Naive thymus-derived CD4-positive, alpha-beta T cell (primary cell): ENCODE measurements at places on chromosomes 1 and 21. TPM values are rescaled to one million over a fixed set of nuclear protein-coding genes. Genes with fewer than 3 reads are reported as not detected.

Gene RNF186
- polyA plus RNA-seq: not detected

Gene RAP1GAP
- polyA plus RNA-seq: not detected

- no peak for DNase-seq
These were observed 53.3 kb downstream of the B3GALT5 start for GRCh38 chr21:39666026-39666425.

DNA sequence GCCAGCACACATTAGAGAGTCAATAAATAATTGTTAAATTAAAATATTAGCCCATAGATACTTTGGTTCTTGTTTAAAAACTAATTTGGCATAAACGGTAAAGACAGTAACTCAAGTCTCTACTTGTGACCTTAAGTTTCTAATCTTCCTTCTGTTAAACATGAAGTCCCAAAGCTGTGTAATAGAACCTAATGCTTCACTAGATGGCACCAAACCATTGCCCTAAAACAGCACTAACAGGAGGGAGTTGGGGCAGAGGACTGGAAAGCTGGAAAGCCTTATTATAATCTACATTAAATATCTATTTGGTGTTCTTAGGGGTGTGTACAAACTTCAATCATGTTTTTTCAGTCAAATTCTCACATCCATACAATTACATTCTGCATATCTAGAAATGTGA lies 176.7 kb downstream of the OLFM3 start:
- DNase-seq: no peak

Gene COL24A1
- not detected for polyA plus RNA-seq

Gene DMBX1
- polyA plus RNA-seq: not detected

- DNase-seq: no peak
These were observed 19.1 kb upstream of the MYOG start for GRCh38 chr1:203104789-203105390.

GRCh38 chr1:10616696-10617095 lies 141.9 kb downstream of the PEX14 start:
- no peak for DNase-seq

DNA sequence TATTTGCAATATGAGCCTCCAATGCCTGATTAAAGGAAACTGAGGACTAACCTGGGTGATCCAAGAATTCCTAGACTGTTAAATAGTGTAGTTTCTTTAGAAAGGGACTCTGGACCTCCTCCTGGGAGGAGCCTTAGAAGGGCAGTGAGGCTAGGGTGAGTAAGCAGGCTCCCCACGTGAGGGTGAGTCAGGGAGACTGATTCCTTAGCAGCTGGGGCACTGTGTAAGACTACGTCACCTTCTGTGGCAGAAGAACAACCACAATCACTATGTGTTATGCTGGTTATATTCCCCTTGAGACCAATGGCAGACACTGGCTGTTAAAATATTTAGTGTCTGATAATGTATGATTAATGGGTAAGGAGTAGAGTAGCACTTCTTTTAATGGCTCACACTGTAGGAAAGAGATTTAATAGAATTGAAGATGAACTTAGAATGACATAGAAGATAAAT lies 53.3 kb upstream of the SYT14 start:
- no peak for DNase-seq

DNA sequence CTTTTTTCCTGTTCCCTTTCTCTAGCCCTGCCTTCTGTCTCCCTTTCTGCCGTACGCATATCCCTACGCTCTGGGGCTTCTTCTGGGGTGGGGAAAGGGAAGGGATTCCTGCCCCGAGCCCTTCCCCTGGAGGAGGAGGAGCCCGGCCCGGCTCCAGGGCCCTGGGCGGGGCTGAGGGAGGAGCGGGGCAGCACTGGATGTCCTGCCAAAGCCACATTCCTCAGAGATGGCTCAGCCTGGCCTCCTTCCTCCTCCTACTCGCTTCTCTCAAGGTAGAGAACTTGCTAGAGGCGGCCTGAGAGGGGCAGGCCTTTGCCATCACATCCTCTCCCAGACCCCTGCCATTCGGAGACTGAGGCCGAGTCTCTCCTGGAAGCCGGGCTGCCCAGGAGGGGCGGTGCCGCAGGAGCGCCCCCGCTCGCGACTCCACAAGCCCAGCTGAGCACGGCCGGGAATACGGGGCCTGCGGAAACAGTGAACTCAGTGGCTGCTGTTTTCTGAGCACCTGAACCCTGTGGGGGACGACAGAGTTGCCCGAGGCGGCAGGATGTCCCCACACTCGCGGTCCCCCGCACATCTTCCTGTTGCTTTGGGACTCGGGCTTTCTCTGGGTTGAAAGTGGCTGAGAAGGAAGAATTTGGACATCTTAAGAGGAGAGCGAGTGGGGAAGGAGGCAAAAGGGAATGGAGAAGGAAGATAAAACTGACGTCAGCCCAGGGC lies 12.2 kb downstream of the ADAMTSL4 start:
- peak; percentile 72 for DNase-seq

Gene OR2L5
- not detected for polyA plus RNA-seq

Gene SMG5
- polyA plus RNA-seq: 38.4 TPM

GRCh38 chr1:229553621-229554130 lies 4.8 kb downstream of the ABCB10 start:
- DNase-seq: no peak

- DNase-seq: no peak
These were observed 90.8 kb downstream of the LHX9 start for GRCh38 chr1:198007687-198008607.

DNA sequence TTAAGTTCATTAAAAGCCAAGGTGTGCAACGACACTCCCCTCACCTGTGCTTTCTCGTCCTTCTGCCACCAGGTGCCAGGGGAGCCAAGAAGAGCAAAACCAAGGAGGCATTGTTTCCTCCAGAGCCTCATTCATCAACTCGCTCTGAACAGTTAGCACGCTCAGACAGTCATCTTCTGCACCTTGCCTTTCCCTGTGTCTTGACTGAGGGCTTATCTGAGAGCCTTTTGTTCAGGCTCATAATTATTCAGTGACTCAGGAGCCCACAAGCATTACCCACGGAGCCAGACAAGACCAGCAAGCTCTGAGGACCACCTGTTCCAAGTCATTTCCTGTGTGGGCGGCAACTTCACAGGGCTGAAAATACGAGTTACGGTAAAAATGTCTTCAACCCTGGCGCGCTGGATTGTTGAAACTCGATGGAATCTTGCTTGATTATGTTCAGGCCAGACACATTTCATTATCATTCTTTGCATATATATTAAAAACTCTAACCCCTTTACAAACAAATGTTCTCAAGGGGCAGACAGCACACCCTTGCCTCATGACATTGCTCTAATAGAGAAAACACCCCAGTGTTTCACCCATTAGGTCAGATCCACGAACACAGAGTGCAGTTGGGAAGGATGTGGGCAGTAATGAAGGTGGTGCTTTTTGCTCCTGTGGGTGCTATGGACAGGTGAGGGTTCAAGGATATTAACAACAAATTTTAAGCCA lies 89.7 kb upstream of the RUNX1 start:
- no peak for DNase-seq

- no peak for DNase-seq
These were observed 37.4 kb upstream of the A3GALT2 start for GRCh38 chr1:33358114-33358794.

GRCh38 chr1:219143735-219144134 lies 29.9 kb upstream of the LYPLAL1 start:
- DNase-seq: no peak

DNA sequence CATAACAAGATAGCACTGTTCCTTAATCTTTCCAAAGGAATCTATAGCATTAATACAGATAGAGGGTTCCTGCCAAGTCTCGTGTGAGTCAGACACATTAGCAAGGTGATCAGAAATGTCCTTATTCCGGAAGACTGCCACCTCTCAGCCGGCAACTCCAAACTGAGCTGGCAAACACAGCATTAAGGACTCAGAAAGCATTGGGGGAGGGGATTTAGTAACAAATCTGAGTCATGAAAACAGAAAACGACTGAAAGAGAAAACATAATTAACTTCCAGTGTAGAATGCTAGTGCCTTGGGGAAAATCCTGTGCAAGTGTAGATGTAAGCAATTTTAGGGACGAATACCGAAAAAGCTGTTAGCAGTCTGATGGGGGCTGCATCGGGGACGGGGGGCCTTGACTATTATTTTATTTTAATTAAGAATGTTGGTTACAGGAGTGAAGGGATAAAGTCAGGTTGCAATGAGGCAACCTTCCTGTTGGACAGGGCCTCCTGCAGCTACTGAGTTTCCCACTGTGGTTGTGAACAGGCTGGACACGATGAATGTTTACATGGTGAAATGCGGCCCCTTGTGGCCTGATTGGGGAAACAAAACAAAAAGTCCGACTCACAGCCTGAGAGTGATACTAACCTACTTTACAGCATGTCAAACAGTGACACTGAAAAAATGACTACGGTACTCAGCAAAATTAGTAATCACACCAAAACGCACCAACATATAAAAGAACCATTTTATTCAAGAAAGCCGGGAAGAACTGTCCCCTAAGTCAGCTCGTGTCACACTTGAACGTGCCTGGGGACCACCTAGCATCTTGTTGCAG lies 20.7 kb downstream of the MIS18A start:
- peak; percentile 8 for DNase-seq

GRCh38 chr1:10583641-10584040 lies 108.9 kb downstream of the PEX14 start:
- DNase-seq: no peak

GRCh38 chr1:52296345-52296744 lies 69.7 kb downstream of the CC2D1B start:
- DNase-seq: peak; percentile 19

DNA sequence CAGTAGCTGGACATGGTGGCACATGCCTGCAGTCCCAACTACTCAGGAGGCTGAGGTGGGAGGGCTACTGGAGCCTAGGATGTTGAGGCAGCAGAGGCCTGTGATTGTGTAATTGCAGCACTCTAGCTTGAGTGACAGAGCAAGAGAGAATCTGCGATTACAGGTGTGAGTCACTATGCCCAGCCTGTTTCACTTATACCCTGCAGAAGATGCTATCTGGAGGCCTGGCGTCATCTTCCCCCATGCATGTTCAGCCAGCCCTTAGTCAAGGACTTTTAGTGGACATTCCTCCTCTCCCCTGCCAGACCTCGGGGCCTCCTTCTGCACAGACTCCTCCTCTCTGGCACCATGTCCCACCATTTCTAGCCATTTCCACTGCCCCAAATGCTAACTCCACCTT lies 36.3 kb upstream of the RCC2 start:
- DNase-seq: no peak

DNA sequence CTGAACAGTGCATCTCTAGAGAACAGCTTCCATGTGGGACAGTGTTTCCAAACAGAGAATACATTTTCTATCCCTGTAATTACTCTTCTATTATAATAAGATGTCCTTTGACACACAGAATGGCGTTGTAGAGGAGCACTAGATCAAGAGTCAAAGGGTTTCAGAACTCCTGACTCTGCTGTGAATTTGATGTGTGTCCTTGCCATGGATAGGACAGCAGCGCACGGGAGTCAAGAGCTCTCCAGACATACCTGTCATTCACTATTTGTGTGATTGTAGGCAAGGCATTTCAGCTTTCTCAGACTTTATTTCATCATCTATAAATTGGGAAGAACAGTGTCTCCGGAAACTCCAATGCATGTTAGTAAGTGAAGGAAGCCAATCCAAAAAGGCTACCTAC lies 176.4 kb downstream of the RGS7 start:
- no peak for DNase-seq

DNA sequence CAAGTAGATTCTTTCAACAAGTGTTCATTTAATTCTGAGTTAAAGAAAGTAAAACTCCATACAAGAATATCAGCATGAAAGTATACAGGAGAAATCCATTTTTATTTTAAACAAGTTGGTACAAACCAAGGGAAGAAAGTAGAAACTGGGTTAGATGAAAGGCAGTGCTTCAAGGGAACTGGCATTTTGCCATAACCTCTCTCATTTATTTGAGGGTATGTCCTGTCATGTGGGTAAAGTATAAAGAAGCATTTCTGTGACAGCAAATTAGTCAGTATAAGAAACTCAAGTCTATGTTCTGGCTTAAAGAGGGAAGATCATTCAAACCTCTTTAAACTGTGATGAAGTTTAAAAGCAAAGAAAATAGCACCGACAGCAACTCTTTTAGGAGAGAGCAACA lies 32.0 kb downstream of the OLFM3 start:
- DNase-seq: no peak

Gene SUCO
- polyA plus RNA-seq: 13.6 TPM

Gene TFF3
- polyA plus RNA-seq: not detected

Gene SLC9C2
- polyA plus RNA-seq: not detected

Gene AMY2B
- polyA plus RNA-seq: 1.7 TPM

Gene SEC16B
- polyA plus RNA-seq: not detected

- DNase-seq: no peak
These were observed 44.8 kb downstream of the DHRS3 start for GRCh38 chr1:12573015-12573825.

GRCh38 chr1:155226188-155226909 lies 17.9 kb downstream of the MTX1 start:
- peak; percentile 80 for DNase-seq

DNA sequence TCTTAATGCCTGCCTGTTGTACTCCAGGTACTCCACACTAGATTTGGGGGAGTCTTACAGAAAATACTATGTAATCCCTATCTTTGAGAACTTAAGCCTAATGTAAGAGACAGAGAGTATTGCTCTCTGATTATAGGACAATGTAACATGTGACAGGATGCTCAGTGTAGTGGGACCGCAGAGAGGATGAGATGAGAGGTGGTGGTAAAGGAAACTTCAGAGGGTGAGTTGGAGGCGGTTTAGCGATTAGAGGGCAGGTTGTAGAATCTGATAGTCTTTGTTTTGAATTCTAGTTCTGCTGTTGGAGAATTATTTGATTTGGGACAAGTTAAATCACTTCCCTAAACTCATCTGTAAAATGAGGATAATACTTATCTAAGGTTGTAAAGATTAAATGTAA lies 5.4 kb downstream of the SOAT1 start:
- peak; percentile 76 for DNase-seq

GRCh38 chr1:187634940-187635339 lies 806.2 kb downstream of the PLA2G4A start:
- DNase-seq: no peak

- no peak for DNase-seq
These were observed 180.1 kb downstream of the ZBTB18 start for GRCh38 chr1:244231193-244231571.

DNA sequence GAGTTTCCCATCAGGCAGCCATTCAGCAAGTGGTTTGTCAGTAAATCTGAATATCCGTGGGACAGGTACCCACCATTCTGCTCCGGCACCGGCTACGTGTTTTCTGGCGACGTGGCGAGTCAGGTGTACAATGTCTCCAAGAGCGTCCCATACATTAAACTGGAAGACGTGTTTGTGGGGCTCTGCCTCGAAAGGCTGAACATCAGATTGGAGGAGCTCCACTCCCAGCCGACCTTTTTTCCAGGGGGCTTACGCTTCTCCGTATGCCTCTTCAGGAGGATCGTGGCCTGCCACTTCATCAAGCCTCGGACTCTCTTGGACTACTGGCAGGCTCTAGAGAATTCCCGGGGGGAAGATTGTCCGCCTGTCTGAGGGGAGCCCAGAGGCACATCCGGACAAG lies 48.4 kb downstream of the B3GALT5 start:
- DNase-seq: no peak

Gene SPSB1
- 1.4 TPM for polyA plus RNA-seq

DNA sequence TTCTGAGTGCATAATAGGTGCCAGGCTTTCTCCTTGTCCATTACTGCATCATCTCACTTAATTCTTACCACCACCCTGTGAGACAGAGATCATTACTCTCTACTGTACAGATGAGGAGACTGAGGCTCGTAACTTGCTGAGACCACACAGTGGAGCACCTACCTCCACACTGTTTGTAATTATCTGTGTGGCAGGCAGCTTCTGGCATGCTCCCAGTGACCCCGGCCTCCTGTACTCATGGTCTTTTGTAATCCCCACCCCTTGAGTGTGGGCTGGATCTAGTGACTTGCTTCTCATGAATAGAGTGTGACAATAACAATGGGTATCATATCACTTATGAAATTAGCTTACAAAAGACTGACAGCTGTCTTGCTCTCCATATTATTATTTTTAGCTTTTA lies 407.3 kb downstream of the MATN1 start:
- DNase-seq: no peak

Gene LCK
- 1,109 TPM for polyA plus RNA-seq

Gene CRNN
- polyA plus RNA-seq: not detected

Gene LRRC53
- not detected for polyA plus RNA-seq
